Ascending aorta (tissue), 2 donors: ENCODE measurements at places on chromosomes 16 and 17. TPM values are rescaled to one million over a fixed set of nuclear protein-coding genes. Genes with fewer than 3 reads are reported as not detected.

Gene VTN
- 7.5 TPM for total RNA-seq

Gene WNK4
- total RNA-seq, result not detected

Gene ABCA10
- 6.8 TPM for total RNA-seq

Gene HOXB1
- not detected for total RNA-seq

Gene MT1G
- total RNA-seq, result 36.6 TPM

Gene NPIPB9
- not detected for total RNA-seq

Gene CETP
- total RNA-seq, result not detected

Gene TBC1D26
- not detected for total RNA-seq

Gene B4GALNT2
- total RNA-seq, result not detected

Gene PNMT
- total RNA-seq, result 5.1 TPM

Gene CA5A
- total RNA-seq, result not detected

Gene SOX8
- 18.9 TPM for total RNA-seq
